ENCODE measurements at places on chromosomes 1 and 21.
A peak's percentile ranks its signal among the peaks of the same experiment; 100 is the strongest.

DNA sequence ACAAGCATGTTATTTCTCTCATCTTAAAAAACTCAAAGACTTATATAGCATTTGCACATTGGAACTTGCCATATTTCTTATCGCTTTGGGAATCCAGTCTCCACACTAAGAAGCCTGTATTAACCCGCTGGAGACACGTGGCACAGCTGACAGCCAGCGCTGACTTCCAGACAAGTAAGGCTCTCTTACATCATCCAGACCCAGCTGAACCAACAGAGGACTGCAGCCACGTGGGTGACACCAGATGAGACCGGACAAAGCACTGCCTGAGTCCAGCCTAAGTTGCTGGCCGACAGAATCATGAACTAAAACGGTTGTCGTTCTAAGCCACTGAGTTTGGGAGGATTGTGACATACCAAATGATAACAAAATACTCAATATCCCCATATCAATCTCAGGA is 6.3 kb upstream of the CD247 start:
- no peak for DNase-seq

GRCh38 chr1:178077917-178078316 is 16.0 kb upstream of the RASAL2 start:
- no peak for DNase-seq

DNA sequence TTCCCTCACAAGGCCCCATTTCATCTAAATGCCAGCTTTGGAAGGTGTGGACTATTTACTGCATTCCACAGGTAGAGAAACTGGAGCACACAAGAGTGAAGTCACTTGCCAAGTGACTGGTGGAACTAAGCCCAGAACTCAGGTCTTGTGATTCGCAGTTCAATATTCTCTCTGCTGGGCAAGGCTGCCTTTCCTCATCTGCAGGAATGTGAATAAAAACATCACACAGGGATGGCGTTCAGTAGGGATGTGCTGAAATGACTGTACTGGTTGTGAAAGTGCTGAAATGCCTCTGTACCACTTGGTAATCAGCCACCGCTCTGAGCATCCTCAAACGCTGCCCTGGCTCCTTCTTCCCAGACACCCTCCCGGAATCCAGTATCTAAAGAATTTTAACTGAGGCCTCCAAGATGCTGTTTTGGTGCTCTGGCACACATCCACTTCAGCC is 145.6 kb downstream of the HIVEP3 start:
- DNase-seq: peak; percentile 88

GRCh38 chr1:171855381-171855780 is 14.1 kb downstream of the DNM3 start:
- DNase-seq: no peak

- DNase-seq: no peak
Measured at GRCh38 chr21:45477176-45478114, 64.8 kb downstream of the SLC19A1 start.

DNA sequence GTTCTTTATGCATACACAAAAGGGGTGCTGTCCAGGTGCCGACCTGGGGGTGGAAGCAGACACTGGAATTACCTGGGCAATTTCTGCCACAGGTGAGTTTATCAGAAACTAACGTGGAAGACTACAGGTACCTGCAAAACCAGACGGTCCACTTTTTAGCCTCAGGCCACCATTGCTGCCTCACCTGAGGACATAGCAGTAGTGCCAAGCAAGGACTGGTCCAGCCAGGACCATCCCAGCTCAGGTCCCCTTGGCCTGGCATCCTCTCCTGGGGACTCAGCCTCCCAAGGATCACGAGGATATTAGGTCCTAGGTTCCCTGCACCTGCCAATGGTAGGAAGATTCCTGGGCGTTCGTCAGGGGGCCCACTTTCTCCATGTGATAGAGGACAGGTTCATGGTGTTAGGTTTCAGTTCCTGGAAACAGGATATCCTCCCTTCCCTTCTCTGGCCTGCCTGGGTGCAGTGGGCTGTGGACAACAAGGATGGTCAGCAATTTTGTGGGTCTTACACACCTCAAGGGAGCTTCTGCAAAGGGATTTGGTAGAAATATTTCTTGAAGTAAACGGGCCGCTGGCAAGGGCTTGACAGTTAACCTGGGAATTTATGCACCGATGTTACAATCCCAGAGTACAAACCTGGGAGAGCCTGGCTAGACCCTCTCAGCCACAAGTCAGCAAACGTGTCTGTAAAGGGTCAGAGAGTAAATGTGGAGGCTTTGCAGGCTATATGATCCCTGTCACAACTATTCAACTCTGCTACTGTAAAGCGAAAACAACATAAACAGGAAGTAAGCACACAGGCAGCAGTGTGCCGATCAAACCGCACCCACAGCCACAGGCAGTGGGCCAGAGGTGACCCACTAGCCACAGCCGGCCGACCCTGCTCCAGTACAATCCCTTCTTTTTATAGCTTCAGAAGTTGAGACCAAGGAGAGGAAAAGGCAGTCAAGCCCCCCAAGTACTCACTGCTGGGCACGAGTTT is 71.4 kb upstream of the RAB4A start:
- no peak for DNase-seq

- DNase-seq: peak; percentile 93
Measured at GRCh38 chr1:16112596-16113555, 39.4 kb upstream of the FAM131C start.

- DNase-seq: peak; percentile 61
Measured at GRCh38 chr1:212980123-212980785, 29.9 kb downstream of the VASH2 start.

- peak; percentile 88 for DNase-seq
Measured at GRCh38 chr1:84301004-84301784, at the start of gene SAMD13. Gene SAMD13 (plus strand): TSS chr1:84301708. CDS start chr1:84303235, 1,527 bp downstream.

DNA sequence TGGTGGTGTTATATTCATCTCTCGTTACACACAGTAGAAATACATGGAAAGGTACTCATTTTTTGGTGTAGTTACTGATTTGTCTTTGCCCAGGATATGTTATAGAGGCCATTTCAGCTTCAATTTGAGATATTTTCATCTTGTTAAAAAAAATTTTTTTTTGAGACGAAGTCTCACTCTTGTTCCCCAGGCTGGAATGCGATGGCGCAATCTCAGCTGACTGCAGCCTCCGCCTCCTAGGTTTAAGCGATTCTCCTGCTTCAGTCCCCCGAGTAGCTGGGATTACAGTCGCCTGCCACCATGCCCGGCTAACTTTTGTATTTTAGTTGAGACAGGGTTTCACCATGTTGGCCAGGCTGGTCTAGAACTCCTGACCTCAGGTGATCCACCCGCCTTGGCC is 19.0 kb downstream of the MORC3 start:
- DNase-seq: no peak

- DNase-seq: peak; percentile 46
Measured at GRCh38 chr1:240575981-240576662, 35.8 kb downstream of the GREM2 start.

GRCh38 chr1:65026235-65026634 is 59.9 kb upstream of the JAK1 start:
- DNase-seq: no peak

- no peak for DNase-seq
Measured at GRCh38 chr1:66775646-66776045, 23.4 kb downstream of the DYNLT5 start.

DNA sequence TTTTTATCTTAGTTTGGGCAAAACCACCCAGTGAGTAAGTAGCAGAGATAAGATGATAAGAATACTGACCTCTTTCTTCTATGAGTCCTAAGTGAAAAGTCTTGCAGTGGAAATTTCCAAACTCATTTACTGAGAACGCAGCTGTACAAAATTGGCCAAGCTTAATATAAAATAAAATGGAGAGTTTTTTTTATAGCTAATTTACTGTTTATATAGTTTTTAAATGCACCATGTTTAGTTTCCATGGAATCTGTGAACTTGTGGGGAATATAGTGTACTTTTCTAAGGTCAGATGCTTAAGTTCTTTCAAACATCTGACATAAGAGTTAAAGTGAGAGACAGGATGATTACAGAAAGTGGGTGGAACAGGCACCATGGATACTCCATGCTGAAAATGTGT is 833.5 kb downstream of the ADGRL2 start:
- no peak for DNase-seq

DNA sequence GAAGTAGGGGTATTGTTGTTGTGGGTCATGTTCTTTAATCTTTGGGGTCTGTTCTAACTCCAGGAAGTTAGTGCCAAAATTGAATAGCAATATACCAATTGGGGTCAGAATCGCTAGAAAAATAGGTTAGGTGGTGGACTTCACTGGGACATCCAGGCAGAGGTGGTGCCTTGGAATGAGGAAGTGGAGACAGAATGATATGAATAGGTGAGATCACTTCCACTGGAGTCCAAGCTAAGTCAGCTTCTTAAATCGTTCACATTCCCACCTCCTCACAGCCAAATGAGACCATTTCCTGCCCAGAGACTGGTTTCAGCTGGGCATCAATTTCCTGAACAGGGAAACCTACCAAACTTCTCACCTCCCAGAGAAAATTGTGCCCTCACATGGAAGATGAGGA is 137.8 kb upstream of the RAB4A start:
- DNase-seq: no peak

- no peak for DNase-seq
Measured at GRCh38 chr1:184909019-184909418, 65.3 kb downstream of the NIBAN1 start.

- peak; percentile 62 for DNase-seq
Measured at GRCh38 chr1:155931332-155932038, 2.7 kb downstream of the KHDC4 start.

DNA sequence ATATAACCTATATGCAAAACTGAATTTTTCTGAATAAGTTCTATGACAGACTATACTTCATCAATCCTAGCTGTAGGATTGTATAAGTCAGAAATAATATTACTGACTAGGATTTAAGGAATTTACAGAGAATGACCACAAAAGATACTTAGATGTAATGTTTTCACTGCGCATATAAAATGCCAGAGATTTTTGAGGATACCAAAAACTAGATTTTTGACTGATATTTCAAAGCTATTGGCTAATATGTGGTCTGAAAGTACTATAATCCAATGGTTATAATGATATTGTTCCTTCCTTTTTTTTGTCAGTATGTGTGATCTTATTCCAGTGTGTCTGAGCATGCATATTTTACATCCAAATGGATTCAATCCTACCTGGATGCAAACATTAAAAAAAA is 17.0 kb upstream of the IFI44L start:
- DNase-seq: no peak

DNA sequence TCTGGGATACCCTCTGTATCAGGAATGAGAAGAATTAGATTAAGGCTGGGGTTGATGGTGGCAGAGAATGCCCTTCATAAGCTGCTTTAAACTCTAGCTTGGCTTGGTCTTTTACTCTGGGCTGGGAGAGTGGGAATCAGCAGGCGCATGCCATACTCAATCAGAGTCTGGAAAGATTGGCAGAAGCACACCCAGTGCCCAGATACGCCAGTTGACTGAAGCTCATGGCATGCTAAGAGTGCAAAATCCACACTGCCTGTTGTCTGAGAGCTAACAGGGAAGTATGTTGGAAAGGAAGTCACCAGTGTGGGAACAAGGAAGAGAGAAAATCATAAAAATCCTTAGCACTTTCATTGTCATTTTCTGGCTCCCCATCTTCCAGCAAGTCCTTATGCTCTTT is 53.0 kb downstream of the HMCN1 start:
- no peak for DNase-seq

DNA sequence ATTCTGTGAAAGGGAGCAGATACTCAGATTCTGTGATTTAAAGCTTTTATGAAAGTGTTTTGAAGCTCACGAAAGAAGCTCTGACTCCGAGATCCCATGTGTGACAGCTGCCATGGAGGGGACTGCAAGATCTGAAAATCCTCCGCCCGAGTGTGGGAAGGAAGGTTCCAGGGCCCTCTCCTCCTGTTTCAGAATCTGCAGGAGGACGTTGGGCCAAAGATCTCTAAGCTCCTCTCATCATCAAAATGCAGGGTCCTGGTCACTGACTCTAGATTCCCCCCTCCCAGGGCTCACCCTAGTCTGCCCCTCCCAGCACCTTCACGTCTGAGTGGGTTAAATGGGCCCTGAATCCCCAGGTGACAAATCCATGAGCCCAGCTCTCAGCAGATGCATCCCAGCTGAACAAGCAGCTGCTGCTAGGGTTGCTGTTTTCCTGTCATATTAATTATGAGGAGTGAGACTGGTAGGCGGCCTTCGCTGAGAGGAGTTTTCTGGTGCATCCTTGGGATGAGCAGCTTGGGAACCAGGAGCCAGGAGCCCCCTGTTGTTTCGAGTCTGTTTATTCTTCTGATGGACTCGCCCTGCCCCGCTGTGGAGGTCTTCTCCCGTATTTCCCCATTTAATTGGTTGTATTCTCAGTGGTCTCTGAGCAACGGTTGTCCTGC is 402.0 kb downstream of the MATN1 start:
- no peak for DNase-seq

DNA sequence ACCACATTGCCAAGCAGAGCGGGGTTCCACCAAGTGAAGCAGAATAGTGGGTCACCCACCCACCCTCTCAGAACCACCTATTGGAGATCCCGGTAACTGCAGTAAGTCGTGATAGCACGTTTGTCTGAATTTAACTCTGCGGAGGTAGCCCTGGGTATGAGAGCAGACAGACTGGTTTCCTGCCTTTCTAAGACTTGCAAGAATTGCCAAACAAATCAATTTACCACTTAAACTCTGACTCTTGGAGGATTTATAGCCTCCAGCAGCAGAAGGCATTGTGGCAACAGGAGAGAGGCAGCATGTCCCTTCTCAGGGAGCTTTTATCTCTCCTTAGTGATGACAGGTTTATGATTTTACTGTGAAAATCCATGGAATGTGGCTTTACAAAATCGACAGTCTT is 287.9 kb upstream of the FMN2 start:
- no peak for DNase-seq

DNA sequence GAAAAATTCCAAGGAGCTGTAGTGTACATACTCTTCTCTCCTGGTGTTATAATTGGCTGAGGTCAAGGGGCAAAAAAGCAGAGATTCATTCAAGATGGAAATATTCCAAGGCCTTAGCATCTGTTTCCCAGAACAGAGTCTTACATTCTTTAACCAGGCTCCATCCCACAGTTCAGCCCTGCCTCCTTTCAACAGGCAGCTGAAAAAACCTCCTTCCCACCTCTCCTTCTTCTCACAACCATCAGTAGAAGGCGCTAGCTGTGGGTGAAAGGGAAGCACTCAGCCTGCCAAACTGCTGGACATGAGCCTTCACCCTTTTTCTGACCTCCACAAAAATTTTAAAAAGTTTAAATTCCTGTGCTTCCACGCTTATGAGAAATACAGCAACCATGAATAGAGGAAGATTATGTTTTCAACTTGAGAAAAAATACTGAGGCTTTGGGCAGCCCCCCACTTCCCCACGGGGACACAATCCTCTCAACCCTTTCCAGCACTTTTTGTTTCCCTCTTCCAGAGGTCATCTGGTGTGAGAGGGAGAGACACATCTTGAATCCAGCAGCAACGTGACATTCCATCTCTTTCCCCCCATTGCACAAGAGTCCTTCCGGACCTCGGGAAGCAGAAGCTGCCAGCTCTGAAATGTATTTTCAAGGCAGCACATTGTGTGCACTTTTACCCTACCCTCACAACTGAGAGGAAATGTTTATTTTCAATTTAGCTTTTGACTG is 43.2 kb upstream of the FMO2 start:
- peak; percentile 92 for DNase-seq

Data from astrocyte of the hippocampus (primary cell).